HCT116 (cell line): ENCODE measurements at places on chromosomes 6 and 20. TPM values are rescaled to one million over a fixed set of nuclear protein-coding genes. Genes with fewer than 3 reads are reported as not detected.

- H3K36me3 ChIP-seq: no peaks in the 10 kb centered on the region
- no peak overlapping the region for H3K4me3 ChIP-seq
- DNase-seq: no peak
These were observed 381.6 kb upstream of the CNR1 start for GRCh38 chr6:88547768-88548167.

DNA sequence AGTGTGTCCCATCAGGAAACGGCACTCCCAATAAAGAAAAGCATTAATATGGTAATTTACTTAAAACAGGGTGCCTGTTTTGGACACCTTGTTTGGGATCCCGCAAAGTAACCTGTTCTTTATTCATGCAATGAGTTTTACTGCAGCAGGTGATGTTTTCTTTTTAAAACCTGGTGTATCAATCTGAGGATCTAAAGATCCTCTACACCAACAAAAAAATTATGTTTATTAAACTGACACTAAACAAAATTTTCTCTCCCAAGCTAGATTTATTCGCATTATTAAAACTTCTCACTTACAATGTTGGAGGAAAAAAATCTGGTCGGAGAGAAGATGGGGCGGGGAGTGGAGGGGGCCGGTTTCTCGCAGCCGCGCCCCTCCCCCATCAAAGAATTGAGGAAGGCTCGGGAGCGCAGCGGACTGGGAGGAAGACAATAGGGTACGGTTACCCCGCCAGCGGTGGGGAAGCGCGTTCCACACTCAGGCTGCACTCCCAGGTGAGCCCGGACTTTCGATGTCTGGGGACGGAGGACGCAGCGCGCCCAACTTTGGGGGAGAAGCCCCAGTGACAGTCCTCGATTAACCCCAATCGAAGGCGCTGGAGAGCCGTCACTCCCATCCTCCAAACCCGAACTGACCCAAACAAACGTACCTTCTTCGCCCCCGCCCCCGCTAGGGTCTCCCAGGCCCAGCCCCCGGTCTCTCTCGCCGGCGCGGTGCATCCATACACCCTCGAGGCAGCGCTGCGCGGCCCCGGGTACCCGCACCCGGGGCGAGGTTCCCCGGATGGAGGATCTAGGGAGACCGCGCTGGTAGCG lies 1.3 kb downstream of the CD24 start:
- H3K36me3 ChIP-seq: no peaks in the 10 kb centered on the region
- H3K4me1 ChIP-seq: peaks cover 16% of the 10 kb centered on the region
- H3K4me3 ChIP-seq: no peak overlapping the region

DNA sequence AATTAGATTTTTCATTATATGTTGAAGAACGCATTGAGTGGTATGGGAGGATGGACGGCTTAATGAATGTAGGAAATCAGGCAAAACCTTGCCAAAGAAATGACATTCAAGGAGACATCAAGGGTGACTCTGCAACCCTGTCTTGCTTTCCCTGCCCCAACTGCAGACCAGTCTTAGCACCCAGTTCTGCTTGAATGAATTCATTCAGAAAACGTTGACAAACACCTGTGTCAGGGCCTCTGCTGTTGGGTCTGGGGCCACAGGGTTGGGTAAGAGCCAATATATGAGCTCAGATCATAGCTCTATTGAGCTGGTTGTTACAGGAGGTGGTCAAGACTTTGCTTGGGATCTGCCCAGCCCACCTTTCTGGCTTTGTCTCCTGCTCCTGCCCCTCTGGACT lies 7.7 kb upstream of the ASXL1 start:
- no peak overlapping the region for H3K27ac ChIP-seq
- no peaks in the 10 kb centered on the region for H3K27me3 ChIP-seq
- no peak overlapping the region for H3K4me3 ChIP-seq
- DNase-seq: no peak
- H3K4me1 ChIP-seq: peaks cover 12% of the 10 kb centered on the region
- no peaks in the 10 kb centered on the region for H3K36me3 ChIP-seq

- H3K4me3 ChIP-seq: no peak overlapping the region
- no peak overlapping the region for H3K27ac ChIP-seq
- H3K27me3 ChIP-seq: no peaks in the 10 kb centered on the region
- peaks cover 39% of the 10 kb centered on the region for H3K4me1 ChIP-seq
- H3K36me3 ChIP-seq: no peaks in the 10 kb centered on the region
These were observed 4.3 kb upstream of the SRC start for GRCh38 chr20:37341632-37342031.

DNA sequence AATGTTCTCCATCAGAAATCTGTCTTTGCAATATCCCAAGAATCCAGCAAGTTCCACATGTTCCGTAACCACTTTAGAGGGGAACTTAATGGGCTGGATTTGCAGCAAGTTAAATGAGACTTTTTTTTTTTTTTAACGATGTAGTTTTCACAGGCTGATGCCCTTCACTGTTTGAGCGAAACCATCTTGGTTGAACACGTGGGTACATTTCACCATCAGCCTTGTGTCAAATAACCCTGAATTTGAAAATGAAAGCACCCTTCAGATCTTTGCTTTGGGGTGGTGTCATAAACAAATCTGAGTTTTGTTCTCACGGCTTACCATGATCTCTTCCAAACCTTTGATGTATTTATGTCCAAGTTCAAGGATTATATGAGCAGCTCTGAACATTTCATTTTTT lies 73.7 kb upstream of the EXOC2 start:
- no peaks in the 10 kb centered on the region for H3K4me1 ChIP-seq
- H3K27me3 ChIP-seq: peaks cover 11% of the 10 kb centered on the region
- no peak for DNase-seq
- H3K36me3 ChIP-seq: no peaks in the 10 kb centered on the region

DNA sequence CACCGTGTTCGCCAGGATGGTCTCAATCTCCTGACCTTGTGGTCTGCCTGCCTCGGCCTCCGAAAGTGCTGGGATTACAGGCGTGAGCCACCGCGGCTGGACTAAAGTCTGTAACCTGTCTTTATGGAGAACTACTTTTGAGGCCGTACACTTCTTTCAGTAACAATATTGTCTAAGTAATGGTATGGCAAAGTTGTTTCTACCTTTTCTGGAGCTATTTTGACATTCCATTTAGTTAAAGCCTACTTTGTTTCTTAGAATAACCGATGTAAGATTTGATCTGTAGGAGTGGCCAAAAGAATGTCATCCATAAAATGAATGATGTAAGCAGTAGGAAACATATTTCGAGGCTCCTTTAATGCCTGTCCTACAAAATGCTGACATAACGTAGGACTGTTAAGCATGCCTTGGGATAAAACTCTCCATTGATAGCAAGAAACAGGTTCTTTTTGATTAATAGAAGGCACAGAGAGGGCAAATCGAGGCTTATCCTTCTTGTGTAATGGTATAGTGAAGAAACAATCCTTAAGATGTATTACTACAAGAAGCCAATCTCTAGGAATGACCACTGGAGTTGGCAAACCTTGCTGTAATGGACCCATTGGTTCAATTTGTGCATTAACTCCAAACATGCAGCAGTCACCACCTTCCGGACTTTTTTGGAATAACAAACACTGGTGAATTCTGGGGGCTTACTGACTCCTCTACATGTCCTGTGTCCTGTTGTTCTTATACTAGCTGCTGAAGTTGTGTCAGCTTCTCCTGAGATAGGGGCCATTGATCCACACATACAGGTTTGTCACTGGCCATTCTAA lies 35.9 kb downstream of the HLA-DRA start:
- no peaks in the 10 kb centered on the region for H3K36me3 ChIP-seq
- H3K27ac ChIP-seq: no peak overlapping the region
- H3K4me1 ChIP-seq: peaks cover 4% of the 10 kb centered on the region; the same call in 1 of the 2 replicates
- DNase-seq: no peak

GRCh38 chr6:138948004-138948403 lies 40.0 kb downstream of the REPS1 start:
- no peak for DNase-seq
- H3K36me3 ChIP-seq: 0 out of 2 replicates have a peak, but pooled peaks cover 8% of the 10 kb centered on the region
- H3K4me3 ChIP-seq: no peak overlapping the region
- peaks cover 2% of the 10 kb centered on the region; the same call in 1 of the 2 replicates for H3K4me1 ChIP-seq
- no peak overlapping the region for H3K27ac ChIP-seq
- H3K27me3 ChIP-seq: no peaks in the 10 kb centered on the region

DNA sequence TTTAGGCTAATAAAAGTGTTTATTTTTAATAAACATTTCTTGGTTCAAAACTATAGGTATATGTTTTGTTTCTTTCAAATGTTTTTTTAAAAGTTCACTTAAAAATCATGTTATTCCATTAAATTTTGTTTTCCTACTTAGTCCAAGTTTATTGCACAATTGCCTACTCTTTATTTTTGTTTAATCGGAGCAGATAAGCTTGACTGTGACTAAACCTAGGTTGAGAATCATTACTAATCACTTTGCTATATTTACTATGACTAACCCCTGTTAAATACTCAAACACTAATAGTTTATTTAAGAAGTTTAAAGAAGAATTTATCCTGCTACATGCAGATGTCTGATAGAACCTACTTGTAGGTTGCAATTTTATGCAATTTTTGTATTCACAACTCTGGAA lies 18.8 kb downstream of the MAP3K4 start:
- no peaks in the 10 kb centered on the region for H3K4me1 ChIP-seq
- no peaks in the 10 kb centered on the region for H3K27me3 ChIP-seq
- no peak for DNase-seq

DNA sequence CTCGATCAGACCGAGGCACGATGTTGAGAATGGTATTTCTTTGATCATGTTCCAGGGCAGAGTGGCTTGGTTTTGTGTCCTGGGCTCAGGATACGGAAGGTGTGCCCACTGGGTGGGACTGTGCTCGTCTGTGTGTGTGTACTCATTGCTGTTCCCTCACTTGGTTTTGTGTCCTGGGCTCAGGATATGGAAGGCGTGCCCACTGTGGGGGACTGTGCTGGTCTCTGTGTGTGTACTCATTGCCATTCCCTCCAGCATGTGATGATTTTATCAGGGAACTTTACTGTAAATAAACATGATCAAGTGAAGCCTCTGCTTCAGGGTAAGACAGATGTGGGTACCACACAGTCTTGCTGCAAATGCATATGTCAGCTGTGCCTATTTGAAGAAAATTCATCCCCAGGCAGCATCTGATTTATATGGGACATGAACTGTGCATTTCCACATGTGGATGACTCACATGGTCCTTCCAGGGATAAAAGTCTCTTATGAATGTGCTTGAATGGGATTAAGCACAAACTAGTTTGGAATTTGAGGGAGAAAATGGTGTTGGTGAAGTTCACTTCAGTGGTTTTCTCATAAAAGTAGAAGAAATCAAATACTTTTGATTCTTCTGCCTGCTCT lies 274.3 kb downstream of the QKI start:
- H3K4me3 ChIP-seq: no peak overlapping the region
- no peaks in the 10 kb centered on the region for H3K4me1 ChIP-seq
- H3K27ac ChIP-seq: no peak overlapping the region
- H3K27me3 ChIP-seq: no peaks in the 10 kb centered on the region

DNA sequence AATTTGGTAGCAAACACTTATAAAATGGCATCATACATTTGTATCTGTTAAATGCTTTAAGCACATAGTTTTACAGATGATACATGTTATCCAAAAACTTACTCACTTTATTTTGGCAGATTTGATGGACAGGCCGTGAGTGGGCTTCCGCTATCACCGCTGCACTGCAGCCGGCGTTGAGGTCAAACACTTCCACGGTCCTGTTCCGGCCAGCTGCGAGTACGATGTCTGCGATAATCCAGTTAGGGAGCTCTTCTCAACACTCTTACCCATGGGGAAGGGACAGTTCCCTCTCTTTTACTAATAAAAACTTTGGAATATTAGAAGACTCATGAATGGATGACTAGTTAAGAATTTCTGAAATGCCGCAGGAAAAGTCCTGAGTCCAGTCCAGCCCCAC lies 69.0 kb downstream of the WDR27 start:
- no peak overlapping the region for H3K27ac ChIP-seq
- H3K27me3 ChIP-seq: no peaks in the 10 kb centered on the region
- no peaks in the 10 kb centered on the region for H3K36me3 ChIP-seq
- DNase-seq: no peak

DNA sequence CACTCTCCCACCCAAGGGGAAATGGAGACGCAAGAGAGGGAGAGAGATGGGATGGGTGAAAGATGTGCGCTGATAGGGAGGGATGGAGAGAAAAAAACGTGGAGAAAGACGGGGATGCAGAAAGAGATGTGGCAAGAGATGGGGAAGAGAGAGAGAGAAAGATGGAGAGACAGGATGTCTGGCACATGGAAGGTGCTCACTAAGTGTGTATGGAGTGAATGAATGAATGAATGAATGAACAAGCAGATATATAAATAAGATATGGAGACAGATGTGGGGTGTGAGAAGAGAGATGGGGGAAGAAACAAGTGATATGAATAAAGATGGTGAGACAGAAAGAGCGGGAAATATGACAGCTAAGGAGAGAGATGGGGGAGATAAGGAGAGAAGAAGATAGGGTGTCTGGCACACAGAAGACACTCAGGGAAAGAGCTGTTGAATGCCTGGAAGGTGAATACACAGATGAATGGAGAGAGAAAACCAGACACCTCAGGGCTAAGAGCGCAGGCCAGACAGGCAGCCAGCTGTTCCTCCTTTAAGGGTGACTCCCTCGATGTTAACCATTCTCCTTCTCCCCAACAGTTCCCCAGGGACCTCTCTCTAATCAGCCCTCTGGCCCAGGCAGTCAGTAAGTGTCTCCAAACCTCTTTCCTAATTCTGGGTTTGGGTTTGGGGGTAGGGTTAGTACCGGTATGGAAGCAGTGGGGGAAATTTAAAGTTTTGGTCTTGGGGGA lies 754 bp downstream of the TNF start:
- no peak overlapping the region for H3K4me3 ChIP-seq
- DNase-seq: no peak
- no peaks in the 10 kb centered on the region for H3K27me3 ChIP-seq
- H3K4me1 ChIP-seq: no peaks in the 10 kb centered on the region
- H3K27ac ChIP-seq: no peak overlapping the region

DNA sequence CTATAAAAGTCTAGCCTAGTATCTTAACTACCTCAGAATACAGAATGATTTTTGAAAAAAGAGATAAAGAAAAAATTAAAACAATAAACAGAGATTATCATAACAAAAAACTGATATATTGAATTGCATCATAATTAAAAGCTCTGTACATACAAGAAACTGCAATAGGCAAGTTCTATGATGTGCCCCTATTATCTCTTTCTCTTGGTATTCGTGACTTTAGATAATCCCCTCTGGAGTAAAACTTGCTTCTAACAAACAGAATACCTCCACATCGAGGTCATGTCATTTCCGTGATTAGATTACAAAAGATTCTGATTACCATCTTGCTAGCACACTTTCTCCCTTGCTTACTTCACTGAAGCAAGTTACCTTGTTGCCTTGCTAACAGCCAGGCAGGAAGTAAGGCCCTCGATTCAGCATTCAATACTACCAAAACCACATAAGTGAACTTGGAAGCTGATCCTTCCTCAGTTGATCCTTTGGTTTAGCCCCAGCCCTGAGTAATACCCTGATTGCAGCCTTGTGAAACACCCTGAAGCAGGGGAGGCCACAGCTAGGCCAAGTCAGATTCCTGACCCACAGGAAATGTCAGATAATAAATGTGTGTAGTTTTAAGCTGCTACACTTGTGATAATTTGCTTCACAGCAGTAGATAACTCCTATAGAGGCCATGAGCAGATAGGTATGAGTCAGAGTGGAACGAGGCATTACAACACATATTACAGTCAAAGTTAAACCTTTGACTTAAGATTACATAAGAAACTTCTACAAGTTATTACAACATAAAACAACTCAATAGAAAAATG lies 53.7 kb upstream of the TMX4 start:
- H3K4me1 ChIP-seq: no peaks in the 10 kb centered on the region
- no peak overlapping the region for H3K27ac ChIP-seq
- H3K27me3 ChIP-seq: no peaks in the 10 kb centered on the region
- no peaks in the 10 kb centered on the region for H3K36me3 ChIP-seq
- H3K4me3 ChIP-seq: no peak overlapping the region

OXT gene
- not detected for total RNA-seq

PNPLA1 gene
- 0.10 TPM for total RNA-seq

SIM1 gene
- not detected for total RNA-seq
